ENCODE measurements at places on chromosomes 16 and 17.

- no peak for DNase-seq
Observed at GRCh38 chr16:75377729-75378386, 55.4 kb downstream of the CFDP1 start.

DNA sequence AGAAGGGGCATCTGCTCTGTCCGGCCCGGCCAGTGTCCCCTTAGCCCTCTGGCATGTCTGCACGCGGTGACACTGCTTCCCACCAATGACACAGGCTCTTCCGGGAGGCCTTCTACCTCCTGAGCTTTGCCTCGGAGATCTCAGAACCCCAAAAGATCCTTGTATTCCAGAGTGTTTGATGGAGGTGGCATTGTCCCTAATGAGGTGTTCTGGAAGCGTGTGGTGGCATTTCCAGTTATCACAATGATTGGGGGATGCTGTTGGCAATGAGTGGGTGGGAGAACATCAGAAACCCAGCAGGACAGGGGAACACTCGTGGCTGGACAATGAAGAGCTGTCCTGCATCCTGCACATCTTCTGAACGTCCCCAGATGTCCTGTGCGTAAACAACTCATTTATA lies 198.0 kb downstream of the XYLT1 start:
- no peak for DNase-seq

DNA sequence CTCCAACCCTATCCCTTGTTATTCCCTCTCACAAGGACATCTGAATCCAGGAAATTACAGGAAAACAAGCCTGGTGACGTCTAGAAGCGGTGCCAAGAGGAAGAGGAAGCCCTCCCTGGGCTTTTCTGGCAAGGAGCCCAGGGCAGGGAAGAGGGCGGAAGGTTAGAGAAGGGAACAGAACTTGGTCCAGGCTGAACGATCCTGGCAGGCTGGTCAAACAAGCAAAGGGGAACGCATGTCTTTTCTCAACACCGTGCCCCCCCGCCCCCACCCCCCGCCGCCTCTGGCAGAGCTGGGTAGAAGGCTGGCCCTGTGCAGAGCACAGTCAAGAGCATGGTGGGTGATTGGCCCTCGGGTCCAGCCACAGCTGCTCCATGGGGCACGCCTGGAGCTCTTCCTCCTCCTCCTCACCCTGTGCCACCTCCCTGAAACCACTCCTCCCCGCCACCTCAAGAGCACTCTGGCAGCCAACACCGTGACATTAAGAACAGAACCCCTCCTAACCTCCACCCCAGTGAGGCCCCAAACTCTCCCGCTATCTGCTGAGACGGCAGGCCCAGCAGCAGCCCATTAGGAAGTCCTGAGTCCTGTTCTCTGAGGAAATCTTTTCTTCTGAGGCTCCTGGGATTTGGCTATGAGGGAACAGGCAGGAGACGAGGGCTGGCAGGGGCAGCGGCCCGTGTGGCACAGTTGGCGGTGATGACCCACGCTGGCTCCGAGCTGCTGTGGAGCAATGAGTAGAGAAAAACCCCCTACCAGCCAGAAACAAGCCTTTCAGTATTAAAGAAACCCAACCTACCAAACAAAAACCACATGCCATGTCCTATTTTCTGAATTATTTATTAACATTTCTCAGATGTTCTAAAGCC lies 7.3 kb downstream of the C16orf86 start:
- DNase-seq: no peak

- DNase-seq: peak; percentile 41
Observed at GRCh38 chr17:75587675-75588595, at the start of gene MYO15B. Gene MYO15B (plus strand): TSS chr17:75587800. CDS start chr17:75588058, 258 bp downstream.

DNA sequence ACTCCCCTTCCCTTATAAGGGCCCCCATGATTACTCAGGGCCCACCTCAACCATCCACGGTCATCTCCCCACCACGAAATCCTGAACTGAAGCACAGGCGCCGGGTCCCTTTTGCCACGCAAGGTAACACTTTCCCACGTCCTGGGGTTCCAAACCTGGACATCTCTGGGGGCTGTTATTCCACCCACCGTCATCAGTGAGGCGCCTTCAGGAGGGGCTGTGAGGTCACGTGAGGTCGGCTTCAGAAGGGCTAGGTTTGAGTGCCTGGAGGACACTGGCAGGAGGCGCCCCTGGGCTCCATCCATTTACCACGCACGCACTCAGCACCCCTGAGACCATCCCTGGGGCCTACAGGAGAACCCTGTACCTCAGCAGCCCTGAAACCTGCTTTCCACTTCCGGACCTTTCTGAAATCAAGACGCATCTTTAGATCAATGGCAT lies 4.1 kb downstream of the CD2BP2 start:
- DNase-seq: no peak

DNA sequence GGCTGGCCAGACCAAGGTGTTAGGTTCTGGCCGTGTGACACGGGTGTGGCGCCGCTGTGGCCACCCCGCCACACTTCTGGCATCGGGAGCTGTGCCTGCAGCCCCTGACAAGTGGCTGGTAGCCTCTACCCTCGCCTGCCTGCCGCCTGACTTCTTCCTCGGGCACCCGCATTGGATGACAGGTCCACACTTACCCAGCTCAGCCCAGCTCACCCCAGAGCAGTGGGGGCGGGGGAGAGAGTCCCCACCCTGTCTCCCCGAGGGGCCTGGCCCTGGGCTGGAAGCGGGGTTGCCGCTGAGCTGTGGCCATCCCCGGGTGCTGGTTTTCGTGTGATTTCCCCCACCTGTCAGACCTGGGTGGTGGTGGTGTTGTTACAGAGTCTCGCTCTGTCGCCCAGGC lies 53.9 kb upstream of the ACSF3 start:
- no peak for DNase-seq

- DNase-seq: no peak
Observed at GRCh38 chr17:82231312-82231561, 2.4 kb downstream of the SLC16A3 start.
